ENCODE measurements at places on chromosomes 7 and 10. TPM values are rescaled to one million over a fixed set of nuclear protein-coding genes. Genes with fewer than 3 reads are reported as not detected.

- no peak for DNase-seq
Observed at GRCh38 chr7:46630031-46630430, 709.0 kb upstream of the IGFBP3 start.

- DNase-seq: no peak
Observed at GRCh38 chr7:6579446-6579845, 2.2 kb downstream of the ZDHHC4 start.

- no peak for DNase-seq
Observed at GRCh38 chr10:77586719-77587415, 50.7 kb downstream of the KCNMA1 start.

DNA sequence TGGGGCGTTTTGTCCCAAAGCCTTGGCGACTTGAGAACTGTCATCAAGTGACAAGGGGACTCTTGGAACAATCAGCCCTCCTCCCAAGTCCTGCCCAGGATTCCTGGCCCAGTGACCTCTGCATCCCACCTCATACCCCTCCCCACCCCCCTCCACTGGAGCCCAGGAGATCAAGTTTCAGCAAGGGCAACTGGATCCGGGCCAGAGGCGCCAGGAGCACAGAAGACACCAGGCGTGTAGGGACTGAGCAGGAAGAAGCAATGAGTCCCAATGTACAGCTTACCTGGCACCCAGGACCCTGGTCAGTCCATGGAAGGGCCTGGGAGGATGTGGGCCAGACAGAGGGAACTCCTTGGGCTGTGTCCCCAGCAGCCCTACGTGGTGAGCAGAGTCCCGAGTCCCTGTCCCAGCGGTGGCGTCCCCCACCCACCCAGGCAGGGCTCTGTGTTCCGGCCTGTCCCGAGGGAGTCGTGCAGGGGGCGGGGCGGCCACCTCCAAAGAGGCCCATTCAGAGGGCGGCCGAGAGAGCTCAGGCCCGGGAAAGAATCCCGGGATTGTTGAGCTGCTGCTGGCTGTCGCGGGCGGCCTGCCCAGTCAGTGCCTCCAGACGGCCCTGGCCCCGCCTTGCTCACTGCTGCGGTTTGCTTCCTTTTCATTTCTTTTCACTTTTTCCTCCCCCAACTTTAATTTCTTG lies 254.1 kb downstream of the TNS3 start:
- DNase-seq: peak; percentile 74

- no peak for DNase-seq
Observed at GRCh38 chr7:112356596-112356995, 93.7 kb upstream of the IFRD1 start.

DNA sequence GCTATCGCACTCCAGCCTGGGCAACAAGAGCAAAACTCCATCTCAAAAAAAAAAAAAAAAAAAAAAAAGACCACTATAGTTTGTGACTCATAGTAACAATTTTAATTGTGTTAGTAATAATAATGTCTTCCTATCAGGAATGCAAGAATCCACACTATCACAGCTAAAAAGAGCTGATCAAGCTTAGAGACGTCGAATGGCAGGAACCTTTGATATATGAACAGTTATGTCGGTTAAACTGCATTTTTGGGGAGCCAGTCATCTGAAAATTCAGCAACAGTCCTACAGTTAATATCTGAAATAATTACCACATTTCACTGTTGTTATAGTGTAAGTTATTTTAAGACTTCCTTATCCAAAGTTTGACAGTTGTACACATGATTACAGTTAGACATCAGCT lies 8.8 kb downstream of the PHYH start:
- DNase-seq: no peak

DNA sequence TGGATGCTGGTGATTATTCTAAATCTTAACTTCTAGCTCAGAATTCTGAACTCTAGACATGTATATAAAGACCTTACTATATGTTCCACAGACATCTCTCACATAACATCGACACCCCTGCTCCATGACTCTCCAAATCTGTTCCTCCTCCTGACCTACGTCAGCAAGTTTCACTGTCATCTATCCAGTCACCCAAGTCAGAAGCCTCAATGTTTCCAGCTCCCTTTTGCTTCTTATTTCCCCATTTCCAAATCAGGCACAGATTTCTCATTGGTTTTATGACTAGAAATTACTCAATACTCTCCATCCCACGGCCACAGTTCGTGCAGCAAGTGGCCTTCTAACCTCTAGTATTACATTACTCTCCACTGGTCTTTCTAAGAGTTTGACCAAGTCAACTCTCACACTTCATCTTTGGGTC lies 28.5 kb downstream of the EPC1 start:
- no peak for DNase-seq

KLHDC10 gene
- total RNA-seq: 25.0 TPM

DNA sequence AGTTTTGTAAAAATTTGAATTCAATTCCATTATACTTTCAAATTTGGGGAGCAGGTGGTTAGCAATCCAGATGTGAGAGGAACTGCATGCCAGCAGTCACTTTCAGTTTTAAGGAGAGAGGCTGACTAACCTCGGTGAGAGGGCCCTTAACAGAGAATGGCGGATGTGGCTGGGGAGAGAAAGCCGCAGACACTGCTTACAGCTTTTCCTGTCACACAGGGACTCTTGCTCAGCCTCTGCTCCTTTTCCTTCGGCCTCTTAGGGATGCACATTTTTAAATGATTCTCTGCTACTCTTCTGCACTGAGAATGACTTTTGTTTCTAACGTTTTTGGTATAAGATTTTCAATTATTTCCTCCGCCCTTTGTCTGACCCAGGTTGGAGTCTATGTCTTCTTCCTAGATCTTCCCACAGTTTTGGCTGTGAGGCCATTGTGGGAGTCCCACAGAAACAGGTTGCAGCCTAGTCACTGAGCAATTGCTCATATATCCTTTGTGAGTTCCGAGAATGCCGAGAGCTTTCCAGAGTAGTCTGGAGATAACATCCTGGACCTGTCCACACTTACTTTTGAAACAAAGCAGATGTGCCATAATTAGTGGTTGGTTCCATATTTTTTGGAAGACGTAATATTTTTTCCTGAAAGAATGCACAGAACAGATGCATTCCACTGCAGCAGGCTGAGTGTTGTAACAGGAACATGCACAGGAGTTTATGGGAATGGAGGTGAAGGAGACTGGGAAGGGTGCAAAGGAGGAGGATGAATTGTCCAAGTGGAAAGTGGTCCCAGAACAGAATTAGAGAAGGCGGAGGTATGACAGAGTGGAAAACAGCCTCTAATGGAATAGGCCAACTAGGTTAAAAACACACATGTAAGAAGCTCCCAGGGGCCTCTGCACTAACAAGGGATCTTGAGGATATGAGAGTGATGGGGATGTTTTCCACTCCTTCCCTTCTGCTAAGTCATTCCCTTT lies 168.0 kb upstream of the ZNF32 start:
- no peak for DNase-seq

FANK1 gene
- 1.0 TPM for total RNA-seq

IL15RA gene
- 18.0 TPM for total RNA-seq

ITGA8 gene
- 1.2 TPM for total RNA-seq

OR9A4 gene
- not detected for total RNA-seq

LAMB1 gene
- total RNA-seq: 463 TPM

GRCh38 chr7:76020031-76020714 lies 25.8 kb upstream of the TMEM120A start:
- DNase-seq: peak; percentile 82

DNA sequence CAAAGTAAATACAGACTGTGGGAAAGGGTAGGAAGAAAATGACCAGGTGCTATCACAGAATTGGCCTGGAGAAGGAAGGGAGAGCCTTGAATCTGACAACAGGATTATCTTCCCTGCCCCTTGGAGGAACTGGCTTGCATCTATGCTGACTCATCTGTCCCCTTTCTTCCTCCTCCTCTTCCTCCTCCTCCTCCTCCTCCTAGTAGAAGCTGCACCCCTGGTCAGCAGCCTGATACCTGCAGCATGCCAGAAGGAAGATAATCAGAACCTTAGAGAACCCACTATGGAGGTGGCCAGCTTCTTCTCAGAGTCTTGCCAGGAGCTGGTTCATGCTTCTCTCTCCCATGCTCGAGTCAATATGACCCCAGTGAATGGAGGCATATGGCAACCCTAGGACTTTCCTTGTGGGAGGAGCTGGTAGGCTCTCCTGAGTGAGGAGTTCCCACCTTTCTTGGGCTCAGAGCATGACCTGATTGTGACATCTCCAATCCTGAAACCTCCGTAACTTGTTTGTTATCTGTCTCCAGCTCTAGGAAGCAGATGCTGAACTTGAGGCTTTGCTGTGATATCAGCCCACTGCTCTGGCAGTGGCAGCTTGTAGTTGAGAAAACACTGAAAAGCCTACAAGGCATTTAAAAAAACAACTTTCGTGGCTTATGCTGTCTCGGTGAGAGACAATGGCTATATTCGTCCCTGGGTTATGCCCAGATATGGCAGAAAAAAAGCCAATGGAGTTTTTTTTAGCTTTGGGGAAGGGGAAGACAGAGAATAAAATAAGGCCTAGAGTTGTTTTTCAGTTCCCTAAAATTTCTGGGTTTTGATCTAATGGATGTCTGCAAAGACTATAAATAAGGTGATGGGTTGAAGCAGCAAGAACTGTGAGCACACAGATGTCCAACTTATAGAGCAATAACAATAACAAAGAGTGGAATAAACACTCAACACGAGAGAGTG lies 60.6 kb downstream of the CDHR3 start:
- DNase-seq: no peak

GOLGA7B gene
- total RNA-seq: 0.13 TPM

- peak; percentile 31 for DNase-seq
Observed at GRCh38 chr7:18356191-18356645, 139.3 kb upstream of the HDAC9 start.

CLDN4 gene
- total RNA-seq: 0.25 TPM

- peak; percentile 8 for DNase-seq
Observed at GRCh38 chr10:119441151-119441821, 101.2 kb downstream of the RGS10 start.

PTN gene
- total RNA-seq: not detected

TUBB8 gene
- total RNA-seq: not detected

DNA sequence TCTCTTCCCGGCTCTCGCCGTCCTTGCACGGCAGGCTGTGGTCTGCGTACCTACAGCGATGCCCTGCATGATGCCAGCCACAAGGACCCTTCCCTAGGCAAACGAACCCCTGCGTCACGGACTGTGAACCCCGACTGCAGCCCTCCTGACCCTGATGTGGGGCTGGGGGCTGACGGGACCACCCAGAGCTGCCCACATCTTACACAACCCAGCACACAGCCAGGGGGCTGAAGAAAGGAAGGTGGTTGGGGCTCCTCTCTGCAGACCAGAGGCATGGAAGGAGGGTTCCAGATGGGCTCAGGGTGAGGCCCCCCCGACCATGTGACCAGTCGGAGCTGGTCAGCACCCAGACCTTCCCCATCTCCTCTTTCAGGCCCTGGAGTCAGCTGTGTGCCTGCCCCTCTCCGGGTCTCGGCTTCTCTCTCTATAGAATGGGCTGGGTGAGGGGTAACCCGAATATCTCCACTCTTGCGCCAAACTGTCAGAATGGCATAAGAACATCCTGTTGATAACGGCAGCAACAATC lies 41.4 kb downstream of the EBF3 start:
- no peak for DNase-seq

DNA sequence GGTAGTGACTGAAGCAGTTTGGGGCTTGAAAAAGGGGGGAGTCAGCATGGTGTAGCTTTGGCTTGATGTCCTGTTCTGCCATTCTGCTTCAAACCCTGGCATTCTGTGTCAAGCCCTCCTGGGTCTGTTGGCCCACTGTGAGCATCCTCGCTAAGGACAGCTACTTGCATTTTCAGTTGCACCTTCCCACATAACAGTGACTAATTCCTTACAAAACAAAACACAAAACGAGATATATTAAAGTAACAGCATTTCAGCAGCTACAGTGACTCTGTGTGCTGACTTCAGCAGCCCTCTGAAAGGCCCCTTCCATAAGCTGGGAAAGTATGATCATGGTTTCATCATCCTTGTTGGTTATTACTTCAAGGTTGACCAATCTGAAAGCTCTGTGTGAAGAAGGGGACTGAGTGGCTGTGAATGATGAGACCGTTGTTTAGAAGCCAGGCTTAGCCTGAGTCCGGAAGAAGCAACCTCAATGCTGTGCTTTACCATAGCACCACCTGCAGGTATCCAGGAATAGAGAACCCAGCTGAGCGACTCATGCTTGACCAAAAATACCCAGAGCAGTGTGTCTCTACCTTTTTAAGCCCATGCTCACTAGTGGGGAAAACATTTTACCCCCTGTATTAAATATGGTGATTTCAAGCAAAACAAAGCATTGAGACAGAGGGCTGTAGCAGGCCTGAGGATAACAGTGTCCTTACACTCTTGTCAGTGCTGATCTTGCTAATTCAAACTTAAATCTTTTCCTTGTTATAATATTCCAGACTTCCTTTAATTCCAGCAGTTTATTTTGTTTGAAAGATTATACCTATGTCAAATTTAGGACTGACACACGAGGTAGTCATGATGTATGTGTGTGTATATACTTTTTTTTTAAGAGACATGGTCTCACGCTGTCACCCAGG lies 42.6 kb upstream of the CC2D2B start:
- peak; percentile 82 for DNase-seq

RBM20 gene
- total RNA-seq: 1.5 TPM

KNDC1 gene
- not detected for total RNA-seq

PSTK gene
- total RNA-seq: 2.8 TPM

DNA sequence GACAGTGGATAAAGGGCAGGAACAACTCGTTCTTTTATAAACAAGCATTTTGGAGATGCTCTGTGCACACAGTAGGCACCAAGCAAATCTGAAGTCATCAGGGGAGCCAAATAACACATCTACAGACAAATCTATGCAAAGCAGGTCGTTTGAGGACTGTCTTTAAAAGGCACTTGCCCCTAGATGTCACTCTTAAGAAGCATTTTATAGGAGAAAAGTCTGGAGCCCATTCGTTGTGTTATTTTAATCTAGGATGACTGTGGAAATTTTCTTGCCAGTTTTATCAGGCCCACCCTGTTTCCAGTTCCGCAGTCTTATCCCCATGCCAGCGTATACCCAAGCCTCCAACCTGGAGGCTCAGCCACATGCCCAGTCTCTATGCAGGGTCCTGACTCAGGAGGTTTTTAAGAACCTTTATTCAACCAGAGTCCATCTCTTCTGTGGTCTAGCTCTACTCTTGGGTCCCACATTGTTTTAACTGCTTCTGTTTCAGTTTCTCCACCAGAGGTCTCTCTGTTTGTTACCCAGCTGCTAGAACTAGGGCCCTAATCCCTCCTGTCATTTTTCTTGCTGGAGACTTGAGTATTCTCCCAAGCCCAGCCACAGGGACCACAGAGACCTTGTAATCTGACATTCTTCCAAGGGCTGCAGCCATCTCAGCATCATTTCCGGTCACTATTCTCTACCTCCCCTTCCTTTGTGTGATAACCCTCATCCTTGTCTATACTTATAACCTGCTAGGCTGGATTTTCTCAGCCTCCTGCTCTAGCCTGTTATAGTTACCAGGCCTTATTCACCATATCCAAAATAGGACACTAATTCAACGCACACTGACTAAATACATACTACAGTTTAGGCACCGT lies 26.7 kb downstream of the PIK3CG start:
- DNase-seq: no peak

PRRT4 gene
- not detected for total RNA-seq

GRCh38 chr10:17708821-17709220 lies 43.2 kb upstream of the TMEM236 start:
- no peak for DNase-seq

LMOD2 gene
- total RNA-seq: not detected

Data from dermis microvascular lymphatic vessel endothelial cell (primary cell).